ENCODE measurements at places on chromosomes 11 and 22. TPM values are rescaled to one million over a fixed set of nuclear protein-coding genes. Genes with fewer than 3 reads are reported as not detected.

- no peak for DNase-seq
Observed at GRCh38 chr22:41831383-41831782, 1.5 kb upstream of the SREBF2 start.

NPAS4 gene
- 2.4 TPM for total RNA-seq

DNA sequence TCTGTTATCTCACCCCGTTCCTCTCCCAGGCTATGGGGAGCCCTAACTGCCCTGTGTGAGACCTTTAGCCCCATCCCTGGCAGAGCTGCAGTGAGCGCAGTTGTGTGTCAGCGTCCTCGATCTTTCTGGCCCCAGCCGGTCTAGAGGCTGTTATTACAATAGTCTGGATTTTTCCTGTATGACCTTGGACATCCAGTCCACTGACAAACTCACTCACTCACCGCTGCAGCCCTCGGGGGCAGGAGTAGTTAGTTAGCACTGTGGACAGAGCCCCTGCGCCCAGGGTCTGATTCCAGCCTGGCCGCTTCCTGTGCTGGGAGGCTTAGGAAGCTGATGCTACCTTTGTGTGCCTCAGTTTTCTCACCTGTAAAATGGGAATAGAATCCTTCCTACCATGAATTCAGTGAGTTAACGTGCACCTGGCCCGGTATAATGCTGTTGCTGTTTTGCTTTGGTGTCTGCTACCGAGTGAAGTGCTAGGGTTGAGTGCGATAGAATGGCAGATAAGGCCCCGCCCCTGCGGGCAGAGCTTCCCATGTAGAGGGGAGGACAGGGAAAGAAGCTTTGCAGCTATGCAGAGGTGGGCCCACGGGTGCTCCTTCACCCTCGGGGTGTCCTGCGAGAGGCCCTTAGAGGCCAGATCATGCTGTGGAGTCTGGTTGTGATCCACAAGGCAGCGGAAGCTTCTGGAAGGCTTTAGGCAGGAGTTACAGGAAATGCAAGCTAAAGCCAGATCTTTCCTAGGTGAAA, 3.0 kb downstream of the LRP5 start:
- no peak for DNase-seq

DNA sequence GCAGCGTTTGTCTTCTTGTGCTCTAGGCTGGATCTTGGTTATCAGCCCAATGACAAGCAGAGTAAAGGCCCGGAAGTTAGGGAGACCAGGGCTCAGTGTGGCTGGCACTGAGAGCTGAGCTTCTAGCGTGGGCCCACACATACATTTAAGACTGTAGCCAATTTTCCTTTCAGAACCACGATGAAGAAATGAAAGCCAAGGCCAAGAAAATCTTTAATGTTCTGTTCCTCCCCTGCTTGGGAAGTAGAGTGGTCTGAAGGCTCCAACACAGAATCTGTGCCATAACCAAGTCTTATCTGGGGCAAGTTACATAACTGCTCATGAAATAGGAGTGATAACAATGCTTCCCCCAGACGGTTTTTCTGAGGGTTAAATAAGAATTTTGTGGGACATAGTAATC, 4.7 kb upstream of the ST3GAL4 start:
- no peak for DNase-seq

UBTFL1 gene
- total RNA-seq = 9.9 TPM

- peak; percentile 38 for DNase-seq
Observed at GRCh38 chr11:100681064-100681502, 6.0 kb upstream of the ARHGAP42 start.

DNA sequence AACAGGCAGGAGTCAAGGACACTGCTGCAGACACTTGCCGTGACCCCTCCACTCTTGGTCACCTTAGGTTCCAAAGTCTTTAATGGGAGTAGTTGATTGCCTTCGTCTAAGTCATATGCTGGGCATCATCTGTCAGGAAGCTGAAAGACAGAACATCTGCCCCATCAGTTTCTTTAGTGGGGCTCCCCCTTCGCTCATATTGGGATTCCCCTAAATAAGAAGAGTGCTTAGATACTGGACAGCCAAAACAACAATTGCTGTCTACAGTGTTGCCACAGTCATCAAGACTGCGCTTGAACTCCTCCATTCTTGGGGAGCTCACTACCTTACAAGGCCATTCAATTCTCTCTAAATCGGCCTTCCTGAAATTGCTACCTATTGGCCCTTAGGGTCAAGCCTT, 58.5 kb downstream of the UBASH3B start:
- DNase-seq = no peak

CD248 gene
- total RNA-seq = 20.7 TPM

DNA sequence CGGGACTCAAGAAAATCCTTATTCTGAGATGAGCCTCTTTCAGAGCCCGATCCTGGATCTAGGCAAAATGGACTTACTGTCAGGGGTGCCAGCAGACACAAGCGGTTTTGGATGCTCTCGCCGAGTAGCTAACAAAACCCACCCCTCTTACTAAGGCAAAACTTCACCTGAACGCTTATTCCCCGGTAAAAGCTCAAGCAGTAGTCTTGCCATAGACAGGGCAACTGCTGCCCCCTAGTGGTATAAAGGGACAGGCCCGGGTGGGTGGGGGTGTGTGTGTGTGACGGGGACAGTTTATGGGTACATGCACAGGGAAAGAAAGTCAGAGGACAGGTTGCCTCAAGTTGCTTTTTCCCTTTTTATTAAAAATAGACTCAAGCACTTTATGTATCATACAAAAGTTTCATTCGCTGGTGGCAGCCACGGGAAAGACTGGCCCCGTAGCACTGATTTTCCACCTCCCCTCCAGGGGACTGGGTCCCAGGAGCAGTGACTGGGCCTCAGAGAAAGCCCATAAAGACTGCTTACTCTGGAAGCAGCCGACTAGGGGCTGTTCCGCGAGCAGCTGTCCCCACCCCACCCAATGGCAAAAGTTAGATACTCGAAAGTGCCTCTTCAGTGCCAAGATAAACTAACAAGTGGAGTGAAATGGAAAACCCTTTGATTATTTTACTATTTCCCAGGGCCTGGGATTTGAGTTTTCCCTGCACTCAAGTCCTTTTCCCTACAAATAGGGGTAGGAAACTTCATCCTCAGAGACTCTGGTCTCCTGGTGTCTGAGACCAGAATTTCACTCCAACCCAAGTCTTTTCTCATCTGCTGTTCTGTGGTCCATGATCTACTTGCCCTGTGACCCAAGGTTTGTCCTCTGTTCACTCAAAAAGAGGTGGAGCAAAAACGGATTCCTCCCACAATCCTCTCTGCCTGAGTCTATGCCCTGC, 4.7 kb downstream of the YPEL4 start:
- DNase-seq = peak; percentile 77

GRCh38 chr11:45037434-45038005, 86.8 kb upstream of the TP53I11 start:
- DNase-seq = peak; percentile 14

DNA sequence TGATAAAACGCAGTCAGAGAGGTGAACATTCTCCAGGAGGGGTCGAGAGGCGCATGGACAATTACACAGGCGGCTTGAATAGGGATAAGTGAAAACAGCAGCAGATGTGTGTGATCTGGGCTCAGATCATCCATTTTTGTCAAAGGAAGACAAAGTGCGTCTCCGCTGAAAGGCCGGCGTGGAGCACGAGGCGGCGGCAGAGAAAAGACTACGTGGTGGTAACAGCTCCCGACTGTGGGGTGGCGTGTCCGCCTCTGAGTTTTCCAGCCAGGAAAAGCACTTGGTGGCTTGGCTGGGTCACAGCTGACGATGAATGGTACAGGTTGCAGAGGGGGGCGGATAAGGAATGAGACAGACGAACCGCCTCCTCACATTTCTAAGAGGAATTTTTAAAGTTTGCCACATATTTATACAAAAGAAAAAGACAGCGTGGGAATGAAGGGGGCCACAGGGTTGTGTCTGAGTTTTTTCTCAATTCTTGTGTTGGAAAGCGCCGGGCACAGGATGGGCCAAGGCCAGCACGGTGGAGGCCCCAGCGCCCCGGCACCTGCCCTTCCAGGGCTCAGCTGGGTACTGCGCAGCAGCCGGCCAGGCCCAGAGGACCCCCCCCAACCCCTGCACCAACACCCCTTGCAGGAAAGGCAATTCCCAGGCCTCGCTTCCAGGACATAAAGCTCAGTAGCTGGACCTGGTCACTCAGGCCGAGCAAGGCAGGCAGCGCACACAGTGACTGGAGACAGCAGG, 80.4 kb downstream of the TRMU start:
- no peak for DNase-seq

DNA sequence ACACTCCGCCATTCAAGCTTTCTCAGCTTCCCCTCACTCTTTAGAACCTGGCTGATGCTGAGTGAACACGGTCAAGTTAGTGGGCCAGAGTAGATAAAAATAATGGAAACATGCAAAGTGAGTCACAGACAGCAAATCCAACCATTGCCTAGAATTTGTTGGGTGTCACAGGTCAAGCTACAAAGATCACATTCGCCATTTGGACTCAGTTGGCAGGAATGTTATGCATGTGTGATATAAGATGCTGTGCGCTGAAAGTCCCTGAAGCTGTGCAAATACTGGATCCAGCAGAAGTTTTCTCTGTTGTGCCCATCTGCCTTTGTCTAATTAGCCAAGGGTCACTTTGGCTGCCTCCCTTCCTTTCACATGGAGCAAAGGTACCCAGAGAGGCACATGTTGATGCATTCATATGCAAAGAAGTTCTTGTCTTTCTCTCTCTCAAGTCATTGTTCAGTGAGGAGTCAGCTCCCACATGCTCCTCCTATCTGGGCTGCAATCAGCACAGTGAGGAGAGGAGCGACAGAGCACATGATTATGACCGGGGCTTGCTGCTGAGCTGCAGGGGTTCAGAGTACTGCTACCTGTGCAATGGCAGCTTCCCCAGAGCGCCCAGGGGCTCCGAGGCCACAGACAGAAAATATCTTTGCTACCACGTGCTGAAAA, 39.7 kb downstream of the FLI1 start:
- DNase-seq = no peak

DNA sequence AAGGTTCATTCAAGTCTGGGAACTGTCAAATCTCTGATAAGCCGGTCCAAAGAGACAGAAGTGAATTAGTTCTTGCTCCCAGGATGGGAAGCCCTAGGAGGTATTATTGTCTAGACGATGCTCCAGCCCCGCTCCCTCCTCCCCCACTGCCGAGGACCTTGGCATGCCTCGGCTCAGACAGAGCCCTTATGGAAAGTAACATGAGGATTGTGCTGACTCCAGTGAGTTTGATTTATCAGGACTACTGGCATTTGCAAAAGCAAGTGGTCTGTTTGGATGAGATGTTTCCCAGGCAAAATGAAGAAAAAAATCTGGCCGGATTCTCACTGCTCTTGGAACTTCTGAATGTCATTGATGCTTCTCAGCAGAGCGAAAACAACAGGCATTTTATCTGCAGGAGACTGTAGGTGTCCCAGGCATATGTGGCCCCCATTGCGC, 341.0 kb downstream of the ETS1 start:
- DNase-seq = peak; percentile 92
